A549 (cell line): ENCODE measurements at places on chromosomes 5 and 9. TPM values are rescaled to one million over a fixed set of nuclear protein-coding genes. Genes with fewer than 3 reads are reported as not detected.

SPINK5 gene
- not detected in 3 replicates for polyA plus RNA-seq

FBP2 gene
- polyA plus RNA-seq = not detected in 3 replicates

IL9 gene
- not detected in 3 replicates for polyA plus RNA-seq

PTCH1 gene
- 1.6 to 1.9 TPM (median 1.9 TPM) in 3 replicates for polyA plus RNA-seq

NR5A1 gene
- polyA plus RNA-seq = not detected in 3 replicates

KIF4B gene
- 0.05 to 0.11 TPM (median 0.10 TPM) in 3 replicates for polyA plus RNA-seq

IFNA13 gene
- polyA plus RNA-seq = not detected in 3 replicates

MORN5 gene
- polyA plus RNA-seq = 0.18 TPM in 1 of 3 replicates, not detected in the others

NMUR2 gene
- not detected in 3 replicates for polyA plus RNA-seq

ANGPTL2 gene
- polyA plus RNA-seq = not detected in 3 replicates

- no peak for DNase-seq
Observed at GRCh38 chr5:173411791-173412555, 83.8 kb upstream of the STC2 start.

DNA sequence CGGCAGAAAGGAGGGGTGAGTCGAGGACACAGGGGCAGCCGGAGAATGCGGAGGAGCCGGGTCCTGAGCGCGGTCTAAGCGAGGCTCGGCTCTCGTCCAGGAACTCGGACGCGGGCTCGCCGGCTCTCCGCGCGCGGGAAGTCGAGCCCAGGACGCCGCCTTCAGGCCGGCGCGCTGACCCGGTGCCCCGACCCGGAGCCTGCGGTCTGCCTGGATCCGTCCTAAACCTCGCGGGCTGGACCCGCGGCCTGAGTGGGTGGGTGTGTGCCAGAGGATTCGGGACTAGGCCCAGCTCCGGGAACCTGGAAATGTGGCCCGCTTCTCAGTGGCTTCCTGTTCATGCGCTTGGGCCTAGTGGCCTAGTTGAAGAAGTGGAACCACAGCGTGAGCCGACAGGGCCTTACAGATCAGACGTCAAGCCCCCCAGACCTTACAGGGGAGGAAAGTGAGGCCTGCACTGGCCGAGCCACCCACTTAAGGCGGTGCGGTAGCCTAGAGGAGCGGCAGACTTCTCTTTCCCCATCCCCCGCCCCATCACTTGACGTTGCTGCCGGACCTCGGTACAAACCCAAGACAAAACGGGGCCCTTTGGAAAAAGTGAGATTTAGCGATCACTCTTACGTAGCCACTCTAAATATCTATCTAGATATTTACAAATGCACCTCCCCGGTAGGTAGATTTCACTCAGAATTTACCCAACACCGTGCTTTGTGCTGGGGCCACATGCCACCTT is 1.2 kb downstream of the CDKN2B-AS1 start:
- no peak for DNase-seq

GRCh38 chr5:76692274-76692540 is 23.7 kb upstream of the F2R start:
- no peak for DNase-seq

- no peak for DNase-seq
Observed at GRCh38 chr5:16732356-16732755, 115.6 kb upstream of the RETREG1 start.

GRCh38 chr5:133777951-133778350 is 165.6 kb upstream of the FSTL4 start:
- no peak for DNase-seq

DNA sequence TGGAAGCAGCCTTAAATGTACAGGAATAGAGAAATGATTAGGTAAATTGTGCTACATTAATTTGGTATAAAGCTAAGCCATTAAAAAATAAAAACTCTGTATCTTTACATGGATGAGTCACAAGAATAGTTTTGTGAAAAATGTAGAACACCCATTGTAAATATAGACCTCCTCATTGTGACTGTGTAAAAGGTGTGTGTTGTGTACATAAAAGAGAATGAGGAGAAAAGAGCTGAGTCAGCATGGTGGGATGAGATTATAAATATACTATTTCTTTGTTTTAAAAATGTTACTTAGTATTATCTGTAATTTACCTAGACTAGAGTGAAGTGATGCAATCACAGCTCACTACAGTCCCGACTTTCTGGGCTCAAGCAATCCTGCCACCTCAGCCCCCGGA is 250.5 kb downstream of the KIAA0825 start:
- no peak for DNase-seq

- DNase-seq = no peak
Observed at GRCh38 chr5:174755106-174755505, 30.7 kb downstream of the MSX2 start.

DNA sequence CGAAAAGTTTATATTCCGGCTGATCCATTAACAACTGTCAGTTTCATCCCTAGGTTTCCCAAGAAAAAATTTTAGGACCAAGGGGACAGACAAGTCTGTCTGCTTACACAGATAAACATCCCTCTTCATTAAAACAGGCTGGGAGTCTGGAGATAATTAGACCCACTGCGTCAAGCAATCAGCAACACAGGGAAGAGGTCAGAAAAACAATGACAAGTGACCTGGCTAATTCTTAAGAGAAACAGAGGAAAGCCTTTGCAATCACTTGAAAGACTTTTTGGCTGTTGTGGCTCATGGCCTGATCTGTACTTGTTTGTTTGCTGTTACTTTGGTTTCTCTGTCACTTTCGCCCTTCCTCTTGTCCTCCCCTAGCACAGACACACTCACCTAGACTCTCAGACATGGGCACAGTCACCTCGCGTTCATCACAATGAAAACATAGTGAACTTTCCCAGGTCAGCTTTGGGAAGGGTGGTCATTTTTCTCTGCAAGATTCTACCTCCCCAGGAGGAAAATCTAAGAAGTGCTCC is 2.9 kb upstream of the CCDC192 start:
- no peak for DNase-seq

DNA sequence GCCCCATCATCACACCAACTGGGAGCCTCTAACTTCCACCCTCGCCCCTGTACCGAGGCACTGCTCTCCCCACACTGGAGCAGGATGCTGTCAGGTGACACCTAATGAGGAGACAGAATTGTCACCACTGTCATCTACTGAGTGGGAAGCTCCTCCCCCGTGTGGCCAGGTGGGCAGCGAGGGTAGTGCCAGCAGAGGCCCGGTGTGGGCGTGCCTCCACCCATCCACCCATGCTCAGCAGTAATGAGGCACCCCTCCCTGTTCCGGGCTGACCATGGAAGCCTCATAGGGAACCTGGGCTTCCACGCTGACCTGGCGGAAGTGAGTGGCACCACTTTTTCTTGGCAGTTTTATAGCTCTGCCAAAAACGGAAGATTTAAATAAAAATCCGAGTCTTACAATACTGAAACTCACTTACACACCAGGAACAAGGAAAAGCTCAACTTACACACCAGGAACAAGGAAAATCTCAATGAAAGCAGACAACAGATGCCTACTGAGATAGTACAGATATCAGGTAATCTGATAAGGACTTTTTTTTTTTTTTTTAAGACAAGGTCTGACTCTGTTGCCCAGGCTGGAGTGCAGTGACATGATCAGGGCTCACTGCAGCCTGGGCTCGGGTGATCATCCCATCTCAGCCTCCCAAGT is 30.6 kb upstream of the ASS1 start:
- no peak for DNase-seq

GRCh38 chr9:137213160-137214060 is 7.9 kb downstream of the NDOR1 start:
- DNase-seq = no peak

DNA sequence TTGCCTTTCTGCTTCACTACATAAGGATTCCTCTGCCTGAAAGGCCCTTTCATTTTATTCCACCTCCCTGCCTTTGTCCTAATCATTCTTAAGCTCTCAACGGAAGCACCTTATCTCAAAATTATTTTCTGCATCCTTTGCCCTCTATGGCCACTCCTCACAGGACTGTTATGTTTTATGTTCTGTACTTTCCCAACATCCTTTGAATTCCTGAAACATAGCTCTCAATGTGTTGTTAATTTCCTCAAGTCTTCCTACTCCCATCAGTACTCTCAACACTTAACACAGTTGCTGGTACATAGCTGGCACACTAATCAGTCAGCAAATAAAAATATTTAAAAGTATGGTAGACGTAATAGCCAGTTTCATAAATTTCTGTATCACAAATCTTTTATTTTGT is 193.0 kb downstream of the RFX3 start:
- no peak for DNase-seq

GRCh38 chr9:133449760-133450159 is 10.0 kb upstream of the CACFD1 start:
- DNase-seq = peak; percentile 62

DNA sequence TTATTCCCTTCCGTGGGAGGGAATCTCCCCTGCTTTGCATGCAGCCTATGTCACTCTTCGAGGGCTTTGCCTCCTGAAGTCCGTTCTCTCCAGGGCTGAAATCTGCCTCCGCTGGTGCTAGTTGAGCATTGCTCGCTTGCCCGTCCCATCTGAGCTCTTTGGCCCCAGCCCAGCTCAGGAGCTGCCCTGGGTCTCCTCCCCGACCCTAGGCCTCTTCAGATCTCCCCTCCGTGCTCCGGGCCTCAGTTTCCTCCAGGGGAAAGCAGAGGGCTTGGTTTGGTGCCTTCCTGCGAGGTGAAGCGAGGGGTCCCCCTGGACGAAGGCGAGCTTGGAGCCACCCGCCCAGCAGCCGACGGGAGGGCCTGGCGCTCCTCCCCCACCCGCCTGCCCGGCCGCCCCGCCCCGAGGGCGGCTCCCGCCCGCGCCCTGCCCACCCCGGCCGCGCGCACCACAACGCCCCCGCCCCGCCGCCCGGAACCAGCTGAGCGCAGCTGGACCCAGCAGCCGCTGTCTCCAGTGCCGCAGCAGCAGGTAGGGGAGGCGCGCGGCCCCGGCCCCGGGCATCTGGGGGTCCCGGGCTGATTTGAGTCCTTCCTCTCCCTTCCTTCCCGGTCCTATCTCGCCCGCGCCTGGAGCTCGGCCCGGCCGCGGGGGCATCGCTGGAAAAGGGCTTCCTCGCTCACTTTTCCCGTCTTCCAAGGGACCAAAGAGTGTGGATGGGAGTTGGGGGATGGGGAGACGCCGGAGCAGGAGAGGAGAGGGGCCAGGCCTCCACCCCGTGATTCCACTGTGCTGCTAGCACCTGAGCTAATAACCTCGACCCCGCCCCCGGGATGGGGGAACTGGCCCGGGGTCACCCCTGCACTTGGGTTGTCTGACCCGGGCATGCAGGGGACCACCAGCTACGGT is at the start of gene GSN:
TSS of gene GSN (plus strand) at position 474 of the 909 bp plus-strand sequence. CDS start 33,810 bp downstream, outside the sequence.
- DNase-seq = peak; percentile 62

GRCh38 chr5:73447530-73448462 is 781 bp downstream of the FOXD1 start:
- DNase-seq = peak; percentile 70

DNA sequence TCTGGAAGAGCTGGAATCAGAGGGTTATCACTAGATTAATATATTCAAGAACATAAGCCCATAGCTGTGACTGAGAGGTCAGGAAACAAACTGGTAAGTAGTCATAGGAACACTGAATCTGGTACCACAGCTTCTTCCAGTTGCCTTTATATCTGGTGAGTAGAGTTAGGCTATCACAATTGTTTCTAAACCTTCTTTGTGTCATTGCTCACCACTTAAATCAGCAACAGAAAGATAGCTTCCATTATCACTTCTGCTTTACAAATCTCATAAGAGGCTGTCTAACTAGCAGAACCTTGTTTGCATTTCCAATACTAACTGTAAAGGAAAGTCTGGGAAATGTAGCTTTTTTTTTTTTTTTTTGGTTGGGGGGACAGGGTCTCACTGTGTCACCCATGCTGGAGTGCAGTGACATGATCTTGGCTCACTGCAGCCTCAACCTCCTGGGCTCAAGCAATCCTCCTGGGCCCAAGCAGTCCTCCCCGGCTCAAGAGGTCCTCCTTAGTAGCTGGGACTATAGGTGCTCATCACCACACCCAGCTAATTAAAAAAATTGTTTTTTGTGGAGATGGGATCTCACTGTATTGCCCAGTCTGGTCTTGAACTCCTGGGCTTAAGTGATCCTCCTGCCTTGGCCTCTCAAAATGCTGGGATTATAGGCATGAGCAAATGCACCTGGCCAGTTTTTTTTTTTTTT is 22.0 kb downstream of the CDC42SE2 start:
- no peak for DNase-seq

GRCh38 chr5:1103093-1103492 is 8.8 kb downstream of the SLC12A7 start:
- DNase-seq = no peak

DNA sequence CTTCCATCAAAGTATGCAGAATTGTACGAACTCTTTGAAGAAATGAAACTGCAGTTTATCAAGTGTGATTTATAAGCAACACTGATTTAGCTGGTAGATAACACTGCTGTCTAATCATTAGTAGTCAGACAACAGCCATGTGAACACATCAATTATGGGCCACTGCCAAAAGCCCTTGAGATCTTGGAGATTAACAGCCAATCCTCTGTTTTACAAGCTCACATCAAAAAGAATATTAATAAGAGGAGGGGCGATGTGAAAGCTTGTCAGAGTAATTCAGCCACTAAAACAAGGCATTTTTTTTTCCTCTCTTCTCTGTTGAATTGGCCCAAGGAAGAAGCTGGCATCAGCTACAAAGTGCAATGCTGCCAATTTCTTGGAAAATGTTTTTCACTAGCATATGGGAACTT is 28.1 kb downstream of the ZNF608 start:
- DNase-seq = no peak

DNA sequence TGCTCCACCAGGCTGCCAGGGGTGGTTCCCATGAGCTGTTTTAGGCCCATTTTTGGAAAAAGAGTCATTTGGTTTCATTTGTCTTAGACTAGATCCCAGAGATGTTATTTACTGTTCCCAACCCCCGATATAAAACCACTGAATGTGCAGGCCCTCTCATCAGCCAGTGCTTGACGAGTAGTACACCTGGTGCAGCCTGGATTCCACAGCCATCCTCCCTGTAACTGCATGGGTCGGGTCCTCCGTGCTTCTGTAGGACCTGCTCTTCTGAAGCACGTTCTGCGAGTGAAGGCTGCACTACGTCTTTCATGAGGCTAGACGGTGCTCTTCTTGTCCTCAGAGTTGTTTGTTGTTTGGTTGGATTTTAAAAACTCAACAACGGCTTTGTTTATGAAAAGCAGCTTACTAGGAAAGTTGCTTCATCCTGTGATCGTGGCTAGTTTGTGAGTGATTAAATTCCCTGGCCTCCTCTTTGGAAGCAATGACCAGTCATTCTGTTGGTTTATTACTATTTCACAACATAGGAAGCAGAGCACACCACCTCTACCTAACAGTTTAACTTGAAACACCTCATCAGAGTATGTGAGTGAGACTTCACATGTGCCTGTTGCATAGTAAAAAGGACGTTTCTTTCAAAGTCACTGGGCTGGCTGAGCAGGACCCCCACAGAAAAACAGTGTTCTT is 135.2 kb downstream of the AOPEP start:
- DNase-seq = peak; percentile 51

- DNase-seq = no peak
Observed at GRCh38 chr5:124156415-124156996, 589.9 kb downstream of the ZNF608 start.

DNA sequence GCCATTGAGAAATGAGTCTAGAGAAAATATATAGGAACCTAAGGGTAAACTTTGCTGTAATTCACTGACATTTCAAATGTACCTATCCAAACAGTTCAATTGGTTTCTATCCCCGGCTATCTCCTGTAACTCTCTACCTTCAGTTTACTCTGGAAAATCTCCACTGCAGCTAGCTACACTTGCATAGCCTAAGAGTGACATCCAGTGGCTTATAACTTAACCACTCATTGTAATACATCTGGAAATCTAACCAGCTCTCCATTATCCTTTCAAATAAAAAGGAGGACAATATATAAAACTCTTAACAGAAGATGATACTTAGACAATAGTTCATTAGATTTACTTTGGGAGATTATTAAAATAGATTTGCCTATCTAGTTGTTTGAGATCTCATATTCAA is 35.3 kb upstream of the SPDL1 start:
- DNase-seq = peak; percentile 68

- DNase-seq = no peak
Observed at GRCh38 chr5:87154191-87154590, 113.5 kb upstream of the RASA1 start.

- DNase-seq = no peak
Observed at GRCh38 chr5:157993986-157994691, 135.2 kb upstream of the CLINT1 start.
